ENCODE measurements at places on chromosomes 1 and 21.

DNA sequence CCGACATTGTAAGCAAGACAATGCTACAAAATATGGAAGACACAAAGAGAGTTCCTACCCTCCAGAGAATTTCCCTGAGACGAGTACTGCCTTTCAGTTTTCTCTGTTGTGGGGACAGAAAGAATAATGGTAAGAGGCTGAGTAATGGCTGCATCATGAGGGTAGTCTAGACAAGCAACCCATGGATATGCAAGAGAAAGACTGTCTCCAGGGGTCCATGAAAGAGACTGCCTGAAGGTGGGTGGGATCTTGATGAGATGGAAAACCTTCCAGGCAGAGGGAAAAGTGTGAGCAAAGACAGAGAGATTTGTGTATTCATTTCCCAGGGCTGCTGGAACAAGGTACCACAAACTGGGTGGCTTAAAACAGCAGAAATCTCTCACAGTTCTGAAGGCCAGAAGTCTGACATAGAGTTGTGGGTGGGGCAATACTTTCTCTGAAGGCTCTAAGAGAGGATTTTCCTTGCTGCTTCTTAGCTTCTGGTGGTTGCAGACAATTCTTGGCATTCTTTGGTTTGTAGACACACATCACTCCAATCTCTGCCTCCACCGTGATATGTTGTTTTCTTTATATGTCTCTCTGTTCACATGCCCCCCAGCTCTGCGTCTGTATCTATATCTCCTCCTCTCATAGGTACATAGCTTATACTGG, 41.4 kb downstream of the ANP32E start:
- DNase-seq: no peak

DNA sequence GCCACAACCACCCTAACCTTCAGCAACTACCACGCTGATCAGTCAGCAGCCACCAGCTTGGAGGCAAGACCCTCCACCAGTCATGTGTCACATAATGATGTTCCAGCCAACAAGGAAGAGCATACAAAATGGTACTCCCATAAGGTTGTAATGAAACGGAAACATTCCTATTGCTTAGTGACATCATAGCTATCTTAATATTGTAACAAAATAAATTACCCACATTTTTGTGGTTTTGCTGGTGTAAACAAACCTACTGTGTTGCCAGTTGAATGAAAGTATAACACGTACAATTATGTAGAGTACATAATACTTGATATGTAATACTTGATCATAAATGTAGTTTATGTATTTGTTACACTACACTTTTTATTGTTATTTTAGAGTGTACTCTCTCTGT, 1363.2 kb upstream of the ADGRL4 start:
- no peak for DNase-seq

GRCh38 chr21:32181457-32181856, 97.4 kb downstream of the MIS18A start:
- DNase-seq: no peak

GRCh38 chr1:175287377-175287776, 94.8 kb upstream of the KIAA0040 start:
- DNase-seq: no peak

DNA sequence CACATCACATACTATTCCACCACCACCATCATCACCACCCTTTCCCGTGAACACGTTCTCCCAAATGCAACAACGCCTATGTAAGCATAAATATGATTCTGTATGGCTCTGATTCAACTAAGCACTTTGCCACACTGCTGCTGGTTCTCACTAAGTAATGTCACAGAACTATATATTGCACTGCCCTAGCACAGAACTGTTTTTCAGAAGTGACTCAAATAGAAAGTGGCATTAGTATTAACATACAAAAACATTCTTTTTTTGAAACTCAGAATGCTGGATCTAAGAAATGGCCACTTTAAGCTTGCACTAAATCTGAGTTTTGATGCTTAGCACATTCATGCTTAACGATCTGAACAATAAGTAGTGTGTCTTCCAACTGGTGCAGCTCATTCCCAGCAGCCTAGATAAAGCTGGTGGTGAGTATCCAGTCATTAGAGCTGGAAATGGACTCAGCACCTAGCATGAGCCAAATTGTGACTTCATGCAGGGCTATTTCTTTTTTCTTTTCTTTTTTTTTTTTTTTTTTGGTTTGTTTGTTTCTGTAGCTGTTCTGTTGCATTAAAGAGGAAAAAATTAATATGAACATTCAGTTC, 46.2 kb upstream of the ZC3H11B start:
- no peak for DNase-seq

DNA sequence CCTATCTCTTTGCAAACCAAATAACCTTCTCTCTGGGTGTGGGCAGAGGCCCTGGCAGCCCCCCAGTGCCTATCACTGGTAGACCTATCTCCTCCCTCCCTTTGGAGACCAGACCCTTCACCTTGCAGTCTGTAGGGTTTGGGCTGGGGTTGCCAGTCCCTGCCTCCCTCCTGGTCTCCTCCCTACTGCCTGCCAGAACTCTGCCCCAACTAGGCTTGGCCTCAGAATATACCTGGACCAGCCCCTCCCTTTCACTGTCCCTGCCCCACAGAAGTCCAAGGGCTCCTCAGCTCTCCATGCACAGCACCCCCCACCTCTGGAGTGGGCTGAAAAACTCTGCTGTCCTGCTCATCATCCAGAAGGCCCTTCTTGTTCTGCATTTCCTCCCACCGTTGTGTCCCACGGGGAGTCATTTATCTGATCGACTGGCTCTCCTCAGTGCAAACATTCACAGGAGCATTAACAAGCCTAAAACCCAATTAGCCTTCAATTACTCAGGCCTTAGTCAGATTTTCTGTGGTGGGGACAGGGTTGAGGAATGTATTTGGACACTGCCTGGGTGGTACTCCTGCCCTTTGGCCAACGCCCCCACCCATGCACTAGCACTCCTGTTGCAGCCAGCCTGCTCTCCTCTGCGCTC, 27.7 kb upstream of the DMBX1 start:
- no peak for DNase-seq

GRCh38 chr1:153541641-153542590, 1.2 kb upstream of the S100A5 start:
- DNase-seq: no peak

- DNase-seq: no peak
Measured at GRCh38 chr1:181443231-181443853, 40.0 kb upstream of the CACNA1E start.

GRCh38 chr1:160404094-160404493, 3.7 kb downstream of the VANGL2 start:
- no peak for DNase-seq

DNA sequence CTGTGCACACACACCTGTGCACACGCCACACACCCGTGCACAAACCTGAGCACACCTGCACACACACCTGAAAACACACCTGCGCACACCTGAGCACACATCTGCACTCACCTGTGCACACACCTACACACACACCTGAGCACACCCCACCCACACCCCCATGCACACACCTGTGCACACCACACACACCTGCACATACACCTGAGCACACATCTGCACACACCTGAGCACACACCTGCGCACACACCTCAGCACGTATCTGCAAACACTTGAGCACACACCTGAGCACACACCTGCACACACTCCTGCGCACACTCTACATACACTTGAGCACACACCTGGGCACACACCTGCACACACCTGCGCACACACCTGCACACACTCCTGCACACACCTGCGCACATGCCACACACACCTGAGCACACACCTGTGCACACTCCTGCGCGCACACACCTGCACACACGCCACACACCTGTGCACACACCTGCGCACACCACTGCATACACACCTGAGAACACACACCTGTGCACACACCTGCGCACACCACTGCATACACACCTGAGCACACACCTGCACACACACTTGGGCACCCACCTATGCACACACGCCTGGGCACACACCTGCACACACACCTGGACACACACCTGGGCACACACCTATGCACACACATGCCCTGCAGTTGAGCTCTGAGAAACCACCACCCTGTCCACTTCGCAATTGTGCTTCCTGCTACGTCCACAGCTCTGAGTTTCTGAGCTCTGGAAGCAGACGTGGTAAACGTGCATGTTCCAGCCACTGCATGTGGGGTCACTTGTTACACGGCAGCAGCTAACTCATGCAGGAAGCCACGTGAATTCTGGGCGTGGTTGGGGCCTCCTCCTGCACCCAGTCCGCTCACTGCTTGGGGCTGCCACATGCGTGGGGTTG, 8.0 kb upstream of the C1orf159 start:
- no peak for DNase-seq
